ENCODE measurements at places on chromosomes 3 and 15. TPM values are rescaled to one million over a fixed set of nuclear protein-coding genes. Genes with fewer than 3 reads are reported as not detected.

Gene PROS1
- total RNA-seq, result 261 TPM

Gene UBR1
- total RNA-seq, result 47.0 TPM

Gene OR4F6
- total RNA-seq, result not detected

Gene MAN2A2
- 150 TPM for total RNA-seq

Gene STXBP5L
- 1.4 TPM for total RNA-seq
